ENCODE measurements at places on chromosomes 12 and 14. TPM values are rescaled to one million over a fixed set of nuclear protein-coding genes. Genes with fewer than 3 reads are reported as not detected.

Gene CPNE6
- total RNA-seq = not detected

Gene USP44
- 0.50 TPM for total RNA-seq

Gene DPF3
- 5.5 TPM for total RNA-seq

Gene AICDA
- not detected for total RNA-seq

Gene CAND1
- 42.2 TPM for total RNA-seq

Gene RERG
- total RNA-seq = 0.17 TPM

Gene TPPP2
- not detected for total RNA-seq

Gene AKAP3
- total RNA-seq = 0.67 TPM

Gene NGB
- total RNA-seq = not detected

Gene ERP27
- total RNA-seq = not detected

Gene A2M
- total RNA-seq = 4.4 TPM

Gene IGF1
- total RNA-seq = not detected

Gene NTS
- total RNA-seq = not detected

Gene PRKD1
- total RNA-seq = 6.4 TPM

Gene SRGAP1
- total RNA-seq = 4.9 TPM

Gene ESR2
- not detected for total RNA-seq

Gene EIF2S3B
- total RNA-seq = 0.30 TPM

Gene CCDC197
- total RNA-seq = not detected

Gene TRAF3
- 8.9 TPM for total RNA-seq

Gene IGFBP6
- total RNA-seq = 632 TPM

Gene KCNJ8
- 1.6 TPM for total RNA-seq

Gene ISCU
- 97.3 TPM for total RNA-seq

Gene SLC5A8
- not detected for total RNA-seq

Gene IL22
- not detected for total RNA-seq
